ENCODE measurements at places on chromosomes 7 and 10.
A peak's percentile ranks its signal among the peaks of the same experiment; 100 is the strongest.

- DNase-seq = no peak
Measured at GRCh38 chr7:57404343-57404966, 45.5 kb upstream of the ZNF716 start.

GRCh38 chr7:53022893-53023292 lies 12.5 kb upstream of the POM121L12 start:
- DNase-seq = no peak

GRCh38 chr7:95546647-95547046 lies 49.7 kb downstream of the PDK4 start:
- DNase-seq = no peak

GRCh38 chr7:48454750-48455192 lies 283.5 kb downstream of the ABCA13 start:
- DNase-seq = no peak

DNA sequence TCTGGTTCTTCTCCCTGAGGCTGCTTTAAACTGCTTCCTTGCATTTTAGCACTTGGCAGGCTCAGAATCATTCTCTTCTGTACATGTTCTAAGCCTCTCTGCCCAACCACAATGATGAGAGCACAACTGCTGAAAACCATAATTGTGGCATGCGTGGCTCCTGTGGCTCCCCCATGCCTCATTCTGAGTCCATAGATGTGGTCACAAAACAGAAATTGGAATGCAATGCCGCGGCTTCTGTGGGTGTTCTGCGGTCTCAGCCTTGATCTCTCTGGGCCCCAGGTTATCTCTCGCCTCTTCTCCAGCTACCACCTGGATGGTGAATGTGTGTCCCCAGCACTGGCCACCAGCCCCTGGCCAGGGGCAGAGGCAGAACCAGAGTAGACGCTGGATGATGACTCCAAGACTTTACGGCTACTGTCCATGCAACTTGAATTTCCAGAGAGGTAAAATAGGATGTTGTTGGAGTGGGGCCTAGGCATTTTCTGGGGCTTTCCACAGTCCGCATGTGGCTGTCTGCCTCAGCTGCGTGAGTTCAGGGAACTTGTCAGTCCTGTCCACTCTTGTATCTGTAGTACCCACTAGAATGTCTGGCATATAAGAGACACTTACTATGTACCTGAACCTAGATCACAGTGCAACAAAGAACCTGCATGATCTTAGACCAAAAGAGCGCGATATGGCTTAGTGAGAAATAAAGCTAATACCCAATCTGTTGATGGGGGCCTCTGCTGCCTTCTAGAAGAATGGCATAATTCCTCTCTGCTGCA lies 52.4 kb upstream of the ADRB1 start:
- no peak for DNase-seq

DNA sequence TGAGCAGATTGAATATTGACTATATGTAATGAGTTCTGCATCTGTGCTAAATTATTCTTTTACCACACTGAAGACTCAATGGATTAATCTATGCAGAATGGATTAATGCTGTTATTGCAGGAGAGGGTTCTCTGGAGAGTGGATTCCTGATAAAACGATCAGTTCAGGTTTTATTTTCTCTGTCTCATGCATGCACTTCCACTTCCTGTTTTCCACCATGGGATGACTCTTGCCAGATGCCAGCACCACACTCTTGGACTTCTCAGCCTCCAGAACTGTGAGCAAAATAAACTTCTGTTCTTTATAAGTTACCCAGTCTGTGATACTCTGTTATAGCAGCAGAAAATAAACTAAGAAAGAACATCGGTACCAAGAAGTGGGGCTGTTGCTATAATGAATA lies 207.5 kb downstream of the KCND2 start:
- no peak for DNase-seq

GRCh38 chr10:102615361-102615760 lies 28.9 kb upstream of the TRIM8 start:
- DNase-seq = peak; percentile 27

DNA sequence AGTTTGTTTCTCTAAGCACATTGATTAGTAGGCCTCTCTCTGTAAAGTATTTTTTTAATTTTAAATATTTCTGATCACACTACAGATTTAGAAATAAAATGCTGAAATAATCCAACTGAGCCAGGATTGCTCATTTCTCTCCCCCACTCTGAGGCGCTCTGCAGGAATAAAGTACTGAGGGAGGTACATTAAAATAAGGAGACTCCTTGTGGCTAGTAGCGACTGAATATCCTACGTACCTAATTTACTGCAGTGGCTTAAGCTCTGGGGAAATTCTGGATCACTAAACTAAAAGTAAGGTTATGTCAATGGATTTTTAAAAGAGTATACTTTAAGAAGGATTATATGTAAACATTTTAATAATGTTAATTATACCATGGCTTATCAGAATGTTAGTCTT lies 75.2 kb downstream of the RTKN2 start:
- no peak for DNase-seq

GRCh38 chr10:13310518-13311176 lies 10.8 kb upstream of the PHYH start:
- DNase-seq = no peak

DNA sequence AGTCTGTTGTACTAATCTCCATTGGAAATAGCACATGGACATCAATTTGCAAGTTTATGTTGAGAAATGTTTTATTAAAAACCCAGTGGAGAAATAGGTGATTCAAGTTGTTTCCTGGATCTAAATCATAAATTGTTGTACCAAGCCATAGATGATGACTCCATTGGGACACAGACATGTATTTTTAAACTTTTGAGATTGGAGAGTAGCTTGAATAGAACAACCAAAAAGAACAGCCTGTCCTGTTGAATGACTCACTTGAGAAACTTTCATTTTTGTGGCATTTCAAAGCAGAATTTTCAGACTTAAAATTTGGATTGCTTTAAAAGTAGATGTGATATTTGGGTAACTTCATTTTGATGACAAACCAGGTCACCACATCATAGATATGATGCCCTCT lies 197.5 kb downstream of the GPAM start:
- no peak for DNase-seq

GRCh38 chr7:127741764-127742375 lies 89.9 kb downstream of the SND1 start:
- no peak for DNase-seq

DNA sequence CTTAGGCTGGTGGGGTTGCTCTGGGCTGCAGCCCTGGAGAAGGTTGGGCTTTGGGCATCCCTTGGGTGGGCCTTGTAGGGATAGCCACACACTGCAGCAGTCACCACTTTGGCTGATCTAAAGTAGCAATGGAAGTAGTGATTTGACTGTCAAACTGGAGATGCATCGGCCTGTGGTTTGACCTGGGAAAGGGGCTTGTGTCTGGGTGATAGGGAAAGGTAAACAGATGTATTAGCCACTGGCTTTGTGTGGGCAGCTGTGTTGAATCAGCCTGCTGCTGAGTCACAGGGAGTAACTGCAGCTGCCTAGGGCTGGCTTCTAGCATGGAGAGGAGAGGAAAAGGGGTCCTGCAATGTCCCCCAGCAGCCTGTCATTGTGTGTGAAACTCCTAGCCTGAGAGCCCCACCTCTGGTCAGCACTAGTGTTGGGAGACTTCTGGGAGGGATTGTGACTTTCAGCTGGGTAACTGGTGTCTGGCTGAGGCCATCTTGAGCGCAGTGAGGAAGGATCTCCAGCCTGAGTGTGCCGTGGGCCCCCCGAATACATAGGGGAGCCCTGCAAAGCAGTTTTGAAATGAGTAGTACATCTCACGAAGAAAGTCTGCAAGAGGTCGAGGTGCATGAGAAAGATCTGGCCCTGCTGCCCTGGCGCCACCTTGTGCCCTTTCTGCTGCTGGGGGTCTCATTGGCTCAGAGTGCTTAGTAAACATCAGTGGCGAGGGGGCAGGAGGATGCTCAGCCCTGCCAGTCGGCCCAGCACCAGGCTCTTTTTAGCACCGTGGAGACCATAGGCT lies 117.3 kb downstream of the FANK1 start:
- no peak for DNase-seq

GRCh38 chr7:78828317-78828716 lies 625.1 kb downstream of the MAGI2 start:
- DNase-seq = no peak

- no peak for DNase-seq
Measured at GRCh38 chr10:118870467-118871243, 115.9 kb upstream of the CACUL1 start.

DNA sequence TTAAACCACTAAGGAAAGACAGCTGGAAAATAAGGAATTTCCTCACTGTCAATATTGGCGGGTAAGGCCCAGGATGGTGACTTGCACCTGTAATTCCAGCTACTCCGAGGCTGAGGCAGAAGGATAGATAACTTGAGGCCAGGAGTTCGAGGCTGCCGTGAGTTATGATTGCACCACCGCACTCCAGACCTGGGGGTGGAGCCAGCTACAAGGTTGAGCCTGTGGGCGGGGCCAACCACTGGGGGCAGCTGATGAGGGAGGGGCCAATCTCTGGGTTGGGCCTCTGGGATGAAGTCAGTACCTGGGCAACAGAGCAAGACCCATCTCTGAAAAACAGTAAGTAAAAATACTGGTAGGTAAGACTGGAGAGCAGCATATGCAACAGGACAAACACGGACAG lies 80.1 kb upstream of the ADO start:
- DNase-seq = no peak

DNA sequence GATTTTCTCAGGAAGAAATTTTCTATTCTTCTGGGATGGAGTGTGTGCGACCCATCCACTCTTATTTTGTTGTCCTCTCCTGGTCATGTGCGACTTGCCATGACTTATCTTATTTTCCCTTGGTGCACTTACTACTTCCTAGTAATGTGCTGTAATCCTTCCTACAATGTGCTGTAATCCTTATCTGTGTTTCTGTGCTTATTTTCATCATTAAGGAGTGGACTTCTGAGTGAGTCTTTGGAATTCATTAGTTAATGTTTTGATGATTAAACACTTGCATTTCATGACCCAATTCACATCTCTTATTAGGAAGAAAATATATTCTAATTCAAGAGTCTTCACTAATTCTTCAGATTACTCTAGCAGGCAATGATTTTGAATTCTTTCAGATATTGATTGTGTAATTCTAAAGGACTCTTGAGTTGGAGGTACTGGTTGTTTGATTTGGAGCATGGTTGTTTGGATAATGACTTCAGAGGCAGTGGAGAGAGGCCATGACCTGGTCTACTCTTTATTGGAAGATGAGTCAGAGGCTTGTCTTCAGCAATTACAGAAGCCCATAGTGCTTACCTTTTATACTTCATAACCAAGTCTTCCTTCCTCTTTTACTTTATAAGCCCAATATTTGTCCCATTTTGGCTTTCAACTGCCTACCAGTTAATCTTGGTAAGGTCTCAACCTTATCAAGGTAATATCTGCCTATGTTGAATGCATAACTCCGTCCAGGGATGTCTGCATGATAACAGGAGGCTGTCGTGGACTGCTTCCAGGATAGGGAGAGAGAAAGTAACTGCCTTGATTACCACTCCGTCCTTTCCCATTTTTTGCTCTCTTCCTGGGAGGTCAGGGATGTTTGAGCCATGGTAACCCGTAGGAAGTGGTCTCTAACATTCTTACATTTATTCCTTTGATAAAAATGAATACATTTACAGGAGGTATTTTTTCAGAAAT lies 278.3 kb upstream of the SP8 start:
- no peak for DNase-seq

DNA sequence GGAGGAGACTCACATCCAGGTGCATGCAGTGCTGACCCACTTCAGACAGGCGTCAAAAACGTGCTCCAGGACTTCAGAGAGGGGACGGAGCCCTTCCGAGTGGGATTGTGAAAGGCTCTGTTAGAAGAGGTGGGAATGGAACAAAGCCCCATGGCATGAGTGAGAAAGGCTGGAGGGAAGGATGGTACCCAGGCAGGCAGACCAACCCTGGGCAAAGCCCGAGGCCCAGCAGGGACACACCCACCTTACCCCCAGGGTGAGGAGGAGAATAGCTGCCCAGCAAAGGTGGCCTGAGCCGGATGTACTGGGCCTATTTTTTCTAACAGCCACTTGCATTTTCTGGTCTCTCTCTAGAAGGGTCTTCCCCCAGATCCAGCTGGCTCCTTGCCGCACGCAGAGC lies 14.8 kb downstream of the CHAT start:
- no peak for DNase-seq

- no peak for DNase-seq
Measured at GRCh38 chr10:2335626-2336025, 598.3 kb upstream of the ADARB2 start.

DNA sequence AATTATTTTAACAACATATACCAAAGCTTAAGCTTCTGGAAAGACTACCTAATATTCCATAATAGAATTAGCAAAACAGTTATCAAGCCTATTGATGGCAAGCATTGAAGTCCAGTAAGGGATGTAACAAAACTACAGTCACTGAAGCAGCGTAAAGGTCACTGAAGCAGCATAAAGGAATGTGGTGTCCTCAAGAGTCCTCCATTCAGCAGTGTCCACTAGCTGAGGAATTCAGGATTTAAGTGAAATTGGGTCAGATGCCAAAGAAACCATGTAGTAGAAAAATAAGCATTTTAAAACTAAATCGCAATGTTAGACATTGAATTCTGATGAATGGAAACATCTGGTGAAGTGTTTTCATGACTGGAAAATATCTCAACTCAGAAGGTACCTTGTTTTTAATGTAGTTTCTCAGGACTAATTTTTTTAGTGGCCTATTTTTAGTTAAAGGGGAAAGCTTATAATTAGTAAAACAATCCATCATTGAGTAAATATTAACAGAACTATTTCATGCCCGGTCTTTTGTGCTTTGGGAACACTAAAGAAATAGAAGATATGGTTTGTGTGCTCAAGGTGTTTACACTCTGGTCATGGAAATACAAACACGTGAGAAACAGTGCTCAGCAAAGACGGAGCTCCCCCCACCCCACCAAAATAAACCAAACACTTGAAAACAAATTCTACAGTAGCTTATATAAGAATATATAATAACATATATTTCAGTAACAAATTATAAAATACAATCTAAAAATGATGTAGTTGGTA lies 121.4 kb downstream of the CDK14 start:
- no peak for DNase-seq

- no peak for DNase-seq
Measured at GRCh38 chr7:70694971-70695794, 436.8 kb upstream of the GALNT17 start.

DNA sequence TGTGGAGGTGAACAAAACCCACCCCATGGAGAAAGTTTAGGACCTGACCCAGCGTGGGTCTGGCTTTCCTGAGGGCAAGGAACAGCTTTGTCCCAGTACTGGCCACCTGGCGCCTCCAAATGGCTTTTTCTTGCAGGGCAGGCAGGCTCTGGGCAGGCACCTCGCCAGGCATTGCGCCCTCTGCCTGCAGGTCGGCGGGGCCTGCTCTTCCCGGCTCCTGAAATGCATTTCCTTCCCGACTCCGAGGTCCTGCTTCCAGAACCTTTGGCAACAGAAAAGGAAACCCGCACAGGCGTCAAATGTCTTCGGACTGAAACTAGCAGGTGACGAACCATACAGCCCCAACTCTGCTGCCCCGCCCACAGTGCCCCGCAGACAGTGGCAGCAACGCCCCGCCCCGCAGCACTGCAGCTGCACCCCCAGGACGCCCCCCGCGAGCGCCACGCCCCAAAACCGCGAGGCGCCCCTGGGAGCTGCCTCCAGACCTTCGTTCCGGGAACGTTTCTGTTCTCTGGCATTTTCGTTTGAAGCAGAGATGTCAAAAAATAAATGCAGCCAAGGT lies 65.5 kb downstream of the C10orf143 start:
- no peak for DNase-seq

GRCh38 chr10:6064119-6064518 lies 2.0 kb upstream of the IL2RA start:
- DNase-seq = no peak

GRCh38 chr7:16063221-16063620 lies 358.1 kb downstream of the CRPPA start:
- DNase-seq = no peak

GRCh38 chr7:36309716-36310115 lies 79.9 kb upstream of the ANLN start:
- DNase-seq = no peak

- DNase-seq = no peak
Measured at GRCh38 chr10:112711366-112711765, 238.7 kb upstream of the TCF7L2 start.
